H4 (cell line): ENCODE measurements at places on chromosomes 1 and 21. TPM values are rescaled to one million over a fixed set of nuclear protein-coding genes. Genes with fewer than 3 reads are reported as not detected.

DNA sequence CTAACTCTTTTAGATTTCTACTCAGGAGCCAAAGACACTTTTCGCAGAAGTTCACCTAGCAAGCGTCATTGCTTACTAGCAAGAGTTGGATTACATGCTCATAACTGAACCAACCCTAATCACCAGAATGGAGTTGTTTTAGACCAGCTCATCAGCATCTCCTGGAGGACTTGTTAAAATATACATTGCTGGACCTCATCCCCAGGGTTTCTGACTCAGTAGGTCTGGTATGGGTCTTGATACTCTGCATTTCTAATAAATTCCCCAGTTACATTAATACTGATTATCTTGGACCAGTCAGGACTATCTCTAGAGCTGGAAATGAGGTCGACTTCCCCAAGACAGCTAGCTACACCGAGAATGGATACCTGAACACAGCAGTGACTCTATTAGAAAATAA is 9.7 kb upstream of the PRDX6 start:
- no peak for DNase-seq

DNA sequence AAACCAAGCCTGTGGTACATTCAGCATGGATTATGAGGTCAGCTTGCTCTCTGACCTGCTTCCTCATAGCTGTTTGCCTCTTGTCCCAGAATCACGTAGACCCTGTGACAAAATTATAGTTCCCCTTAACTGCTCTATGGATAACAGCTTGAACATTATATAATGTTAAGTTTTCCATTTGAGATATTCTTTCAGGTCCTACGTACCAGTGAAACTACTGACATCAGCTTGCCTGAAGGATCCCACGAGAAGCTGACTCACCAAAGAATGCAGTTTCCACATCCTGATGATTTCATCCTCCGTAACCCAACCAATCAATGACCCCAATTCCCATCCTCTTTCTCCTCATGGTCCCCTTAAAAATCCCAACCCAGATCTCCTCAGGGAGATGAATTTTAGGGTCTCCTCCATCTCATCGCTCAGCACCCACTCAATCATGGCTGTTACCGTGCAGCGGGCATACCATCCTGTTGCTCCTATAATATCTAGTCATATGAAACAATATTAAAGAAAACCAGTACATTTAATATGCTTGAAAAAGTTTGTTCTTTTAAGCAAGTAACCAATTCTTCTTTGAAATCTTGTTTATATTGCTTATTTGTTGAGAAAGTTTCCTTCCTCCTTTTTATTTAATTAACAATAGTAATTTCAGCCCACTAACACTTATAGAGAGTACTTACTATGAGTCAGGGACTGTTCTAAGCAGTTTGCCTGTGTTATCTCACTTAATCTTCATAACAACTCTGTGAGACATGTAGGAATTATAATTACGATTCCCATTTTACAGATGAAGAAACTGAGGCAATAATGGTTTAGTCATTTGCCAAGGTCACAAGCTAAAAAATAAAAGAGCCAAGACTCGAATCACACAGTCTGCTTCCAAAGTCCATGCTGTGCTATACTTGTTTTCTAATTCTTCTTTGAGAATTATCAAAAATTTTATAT is 27.4 kb downstream of the CHML start:
- DNase-seq = peak; percentile 74

- DNase-seq = no peak
Measured at GRCh38 chr1:229581485-229581884, 23.0 kb upstream of the ABCB10 start.

- DNase-seq = peak; percentile 92
Measured at GRCh38 chr1:94713472-94714141, 106.5 kb upstream of the SLC44A3 start.

DNA sequence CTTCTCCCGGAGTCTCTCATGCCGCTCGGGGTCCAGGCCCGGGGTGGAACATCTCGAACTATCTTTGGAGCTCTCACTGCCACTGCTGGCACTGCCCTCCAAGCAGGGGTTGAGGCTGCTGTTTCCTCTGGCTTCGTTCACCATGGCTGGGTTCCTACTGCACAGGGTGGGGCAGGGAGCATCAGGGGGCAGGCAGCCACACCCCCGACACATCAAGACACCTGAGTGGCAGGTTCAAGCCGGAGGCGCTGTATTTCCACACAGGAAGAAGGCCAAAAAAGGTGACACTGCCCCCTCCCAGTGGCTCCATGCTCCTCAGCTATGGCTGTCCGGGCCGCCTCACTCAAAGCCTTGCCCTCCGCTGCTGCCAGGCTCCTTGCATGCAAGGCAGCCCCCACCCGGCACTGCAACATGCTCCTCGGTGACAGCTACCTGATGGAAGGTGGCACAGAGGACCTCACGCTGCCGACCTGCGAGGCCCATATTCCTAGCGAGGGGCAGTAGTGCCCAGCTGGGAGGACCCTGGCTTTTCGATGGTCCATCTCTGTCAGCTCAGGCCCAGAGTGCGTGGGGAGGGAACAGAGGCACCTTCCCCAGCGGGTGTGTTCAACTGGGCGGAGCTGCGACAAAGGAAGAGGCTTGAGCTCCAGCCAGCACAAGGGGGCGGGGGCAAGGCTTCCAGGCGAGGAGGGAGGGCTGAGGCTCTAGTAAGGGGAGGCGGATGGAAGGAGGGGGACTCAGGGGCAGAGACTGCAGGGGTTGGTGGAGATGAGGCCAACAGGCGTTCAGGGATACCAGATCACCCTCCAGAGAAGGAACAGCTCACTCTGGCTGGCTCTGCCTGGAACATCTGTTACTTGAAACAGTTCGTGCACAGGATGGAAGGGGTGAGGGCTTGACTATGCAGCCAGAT is 2.5 kb downstream of the MTHFR start:
- peak; percentile 82 for DNase-seq

DNA sequence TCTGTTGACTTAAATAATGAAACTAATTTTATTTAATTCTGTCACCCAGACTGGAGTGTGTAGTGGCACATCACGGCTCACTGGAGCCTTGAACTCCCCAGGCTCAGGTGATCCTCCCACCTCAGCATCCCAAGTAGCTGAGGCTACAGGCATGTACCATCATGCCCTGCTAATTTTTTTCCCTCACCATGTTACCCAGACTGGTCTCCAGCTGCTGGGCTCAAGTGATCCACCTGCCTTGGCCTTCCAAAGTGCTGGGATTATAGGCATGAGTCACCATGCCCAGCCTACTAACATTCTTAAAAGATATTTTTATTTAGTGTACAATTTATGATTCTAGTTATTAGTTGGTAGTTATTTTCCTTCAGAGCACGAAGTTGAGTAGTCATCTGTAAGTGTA is 49.5 kb downstream of the NRDC start:
- DNase-seq = no peak

DNA sequence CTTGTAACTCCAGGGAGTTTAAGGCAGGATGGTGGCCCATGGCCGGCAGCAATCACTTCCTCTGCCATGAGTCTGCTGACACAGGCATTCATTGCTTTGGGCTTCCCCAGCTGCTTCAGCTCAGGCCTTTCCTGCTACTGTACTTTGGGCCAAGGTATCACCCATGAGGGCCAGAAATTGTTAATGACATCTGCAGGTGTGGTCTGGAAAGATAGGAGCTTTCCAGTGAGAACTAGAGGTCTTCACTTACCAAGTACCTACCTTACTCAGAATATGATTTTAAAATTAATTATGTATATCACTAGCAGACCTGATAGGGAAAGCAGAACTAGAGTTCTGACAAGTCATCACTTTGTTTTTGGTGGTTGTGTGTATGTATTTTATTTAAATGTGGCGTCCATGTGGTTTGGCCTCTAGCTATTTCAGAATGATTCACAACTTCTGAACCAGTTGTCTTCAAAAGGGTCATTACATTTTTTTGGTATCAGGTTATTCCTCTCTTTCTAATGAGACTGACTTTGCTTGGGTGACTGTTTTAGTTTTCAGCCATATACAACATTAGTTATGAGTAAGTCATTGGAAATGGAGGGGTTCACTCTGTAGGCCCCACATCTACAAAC is 2.7 kb downstream of the RGL1 start:
- DNase-seq = no peak

- DNase-seq = no peak
Measured at GRCh38 chr1:36463463-36463802, 751 bp downstream of the MRPS15 start.

Gene GBP3
- total RNA-seq = 2.1 and 2.4 TPM in 2 replicates

Gene ARTN
- 0.25 TPM in 1 of 2 replicates, not detected in the other for total RNA-seq

Gene AMY1C
- total RNA-seq = not detected in 2 replicates

Gene IL6R
- total RNA-seq = 6.6 and 7.3 TPM in 2 replicates

Gene HFM1
- total RNA-seq = 0.35 TPM in 1 of 2 replicates, not detected in the other

Gene PLEKHA6
- 1.2 and 3.4 TPM in 2 replicates for total RNA-seq

Gene IQGAP3
- total RNA-seq = 9.2 and 12.7 TPM in 2 replicates

Gene AMPD1
- not detected in 2 replicates for total RNA-seq
